ENCODE measurements at places on chromosomes 7 and 10. TPM values are rescaled to one million over a fixed set of nuclear protein-coding genes. Genes with fewer than 3 reads are reported as not detected.
A peak's percentile ranks its signal among the peaks of the same experiment; 100 is the strongest.

DNA sequence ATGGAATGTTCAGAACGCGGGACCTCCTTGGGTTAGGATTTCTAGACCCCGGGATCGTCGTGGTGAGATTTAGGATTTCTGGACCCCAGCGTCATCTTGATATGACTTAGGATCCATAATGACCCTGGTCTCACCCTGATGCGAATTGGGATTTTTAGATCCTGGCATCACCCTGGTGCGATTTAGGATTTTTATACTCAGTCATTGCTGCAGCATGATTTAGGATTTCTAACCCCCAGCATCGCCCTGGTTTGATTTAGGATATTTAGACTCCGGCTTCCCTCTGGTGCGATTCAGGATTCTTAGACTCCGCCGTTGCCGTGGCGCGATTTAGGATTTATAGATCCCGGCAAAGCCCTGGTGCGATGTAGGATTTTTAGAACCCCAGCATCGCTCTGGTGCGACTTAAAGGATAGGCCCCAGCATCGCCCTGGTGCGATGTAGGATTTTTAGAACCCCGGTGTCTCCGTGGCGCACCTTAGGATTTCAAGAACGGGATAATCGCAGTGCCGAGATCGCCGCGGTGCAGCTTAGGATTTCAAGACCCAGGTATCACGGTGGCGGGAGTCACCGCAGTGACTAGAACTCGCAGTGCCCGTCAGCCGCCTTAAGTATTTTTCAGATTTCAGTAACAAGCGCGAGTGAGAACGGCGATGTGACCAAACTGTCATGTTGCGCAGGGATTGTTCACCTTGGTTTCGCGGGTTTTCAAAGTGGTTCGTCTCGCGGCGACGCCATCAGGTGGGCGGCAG lies 814 bp downstream of the MEST start:
- H3K4me1 ChIP-seq = no peaks in the 10 kb centered on the region
- no peaks in the 10 kb centered on the region for H3K27me3 ChIP-seq
- no peaks in the 10 kb centered on the region for H3K36me3 ChIP-seq
- DNase-seq = no peak

DNA sequence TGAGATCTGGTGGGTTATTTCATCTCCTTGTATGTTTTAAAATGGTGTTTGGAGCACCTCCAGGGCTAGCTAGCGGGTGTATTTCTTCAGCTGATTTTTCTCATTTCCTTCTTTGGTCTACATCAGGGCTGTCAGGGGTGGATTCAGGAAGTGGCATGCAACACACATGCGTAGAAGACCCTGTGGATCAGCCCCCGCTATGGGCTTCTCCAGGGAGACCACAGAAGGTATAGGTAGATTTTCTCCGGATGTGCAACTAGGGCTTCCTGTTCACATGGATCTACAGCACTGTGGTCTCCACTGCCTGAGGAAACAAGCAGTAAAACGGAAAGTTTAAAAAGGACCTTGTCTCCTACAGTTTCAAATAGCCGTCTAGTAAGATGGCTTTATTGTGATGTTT lies 10.4 kb downstream of the NUB1 start:
- peaks cover 40% of the 10 kb centered on the region for H3K36me3 ChIP-seq
- no peaks in the 10 kb centered on the region for H3K4me1 ChIP-seq

The OR2A1 gene
- not detected for total RNA-seq

- H3K4me1 ChIP-seq = no peaks in the 10 kb centered on the region
- peak; percentile 31 for DNase-seq
- H3K36me3 ChIP-seq = no peaks in the 10 kb centered on the region
- H3K27me3 ChIP-seq = no peaks in the 10 kb centered on the region
- H3K27ac ChIP-seq = no peak overlapping the region
Observed at GRCh38 chr10:775245-776075, 86.0 kb upstream of the DIP2C start.

The CCNY gene
- total RNA-seq = 145 TPM

GRCh38 chr10:60733517-60733822 lies 44.8 kb upstream of the CDK1 start:
- peak overlapping the region; percentile 75 for H3K4me3 ChIP-seq
- peaks cover 51% of the 10 kb centered on the region for H3K4me1 ChIP-seq
- no peaks in the 10 kb centered on the region for H3K27me3 ChIP-seq
- no peak overlapping the region for H3K27ac ChIP-seq

The ACSM6 gene
- not detected for total RNA-seq

- no peak overlapping the region for H3K4me3 ChIP-seq
- H3K4me1 ChIP-seq = peaks cover 18% of the 10 kb centered on the region
- H3K27me3 ChIP-seq = no peaks in the 10 kb centered on the region
Observed at GRCh38 chr7:40833888-40834234, 699.1 kb downstream of the SUGCT start.
